Activated CD4-positive, alpha-beta T cell treated with anti-CD3 and anti-CD28 coated beads, Interleukin-2, amount 50 U/mL, for 48 hours (primary cell): ENCODE measurements at places on chromosomes 2 and 18.
A peak's percentile ranks its signal among the peaks of the same experiment; 100 is the strongest.

DNA sequence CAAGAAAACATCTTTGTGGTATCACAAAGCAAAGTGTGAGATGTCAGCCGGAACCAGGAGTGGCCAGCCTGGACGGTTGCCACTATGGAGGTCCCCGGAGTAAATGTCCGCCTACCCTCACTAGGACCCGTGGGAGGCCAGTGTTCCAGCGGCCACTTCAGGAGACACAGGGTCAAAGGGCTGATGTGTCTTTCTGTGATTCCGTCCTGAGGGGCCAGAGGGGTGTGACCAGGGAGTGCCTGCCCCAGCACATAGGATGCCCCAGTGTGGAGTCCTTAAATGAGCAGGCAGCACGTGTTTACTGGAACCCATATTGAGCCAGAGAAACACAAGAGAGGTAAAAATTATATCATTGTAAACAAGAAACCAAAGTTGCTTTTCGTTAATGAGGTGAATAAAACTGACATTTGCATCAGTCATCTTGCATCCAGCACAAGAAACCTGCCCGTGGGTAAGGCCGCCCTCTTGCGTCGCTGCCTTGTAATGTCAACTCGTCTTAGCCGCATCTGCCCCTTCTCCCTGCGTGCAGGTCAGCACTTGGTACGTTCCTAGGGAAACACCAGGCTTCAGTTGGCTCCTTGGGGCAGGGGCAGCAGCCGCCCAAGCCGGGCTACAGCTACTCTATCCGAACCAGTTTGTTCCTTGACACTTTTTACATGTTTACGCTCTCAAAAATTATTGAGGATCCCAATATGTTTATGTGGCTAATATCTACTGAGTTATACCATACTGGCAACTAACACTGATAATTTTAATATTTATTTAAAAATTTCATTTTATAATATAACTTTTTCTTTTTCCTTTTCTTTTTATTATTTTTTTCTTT lies 46.7 kb upstream of the LAPTM4A start:
- peak; percentile 82 for DNase-seq

GRCh38 chr2:38873763-38874162 lies 2.0 kb downstream of the DHX57 start:
- DNase-seq = no peak

GRCh38 chr2:169106563-169107545 lies 37.5 kb downstream of the DHRS9 start:
- DNase-seq = no peak

DNA sequence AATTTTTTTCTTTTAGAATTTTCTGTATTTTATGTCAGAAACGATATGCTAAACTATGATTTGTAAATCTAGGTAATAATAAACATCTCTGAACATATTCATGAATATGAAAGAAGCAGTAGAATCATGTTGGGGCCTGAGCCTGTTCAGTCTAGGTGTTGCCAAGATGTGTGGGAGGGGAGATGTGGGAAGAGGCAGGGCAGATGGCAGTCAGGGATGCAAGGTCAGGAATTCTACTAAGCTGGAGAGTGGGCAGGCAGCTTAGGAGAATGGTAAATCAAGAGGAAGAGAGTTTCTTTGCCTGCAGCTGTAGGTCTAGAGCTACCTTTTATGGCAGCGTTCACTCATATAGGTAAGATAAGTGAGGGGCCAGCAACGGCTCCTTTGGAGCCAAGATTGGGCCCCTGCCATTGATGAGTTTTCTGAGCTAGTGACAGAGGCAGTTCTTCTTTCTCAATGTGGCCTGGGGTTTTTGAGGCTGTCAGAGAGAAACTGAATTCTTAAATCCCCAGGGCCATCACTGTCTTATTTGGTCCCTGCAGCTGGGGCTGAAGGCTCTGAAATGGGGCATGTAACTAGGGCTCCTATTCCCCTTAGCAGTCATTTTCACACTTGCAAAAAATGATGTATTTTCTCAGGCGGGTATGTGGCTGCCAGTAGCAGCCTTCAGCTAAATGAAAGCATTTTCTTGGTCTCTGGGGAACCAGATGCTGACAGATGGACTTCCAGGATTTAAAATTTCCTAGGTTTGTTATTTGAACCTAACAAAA lies 232.8 kb downstream of the PIK3C3 start:
- no peak for DNase-seq

- DNase-seq = no peak
Observed at GRCh38 chr2:218717262-218717661, 6.6 kb downstream of the TTLL4 start.

- DNase-seq = no peak
Observed at GRCh38 chr2:219422952-219423534, 4.9 kb downstream of the DES start.

- DNase-seq = no peak
Observed at GRCh38 chr18:50729986-50730385, 89.8 kb downstream of the MRO start.

- no peak for DNase-seq
Observed at GRCh38 chr18:75739682-75740081, 312.2 kb upstream of the SMIM21 start.

- no peak for DNase-seq
Observed at GRCh38 chr2:161223139-161223732, 63.0 kb downstream of the TANK start.

GRCh38 chr2:219215871-219216534 lies 2.8 kb downstream of the ABCB6 start:
- no peak for DNase-seq

DNA sequence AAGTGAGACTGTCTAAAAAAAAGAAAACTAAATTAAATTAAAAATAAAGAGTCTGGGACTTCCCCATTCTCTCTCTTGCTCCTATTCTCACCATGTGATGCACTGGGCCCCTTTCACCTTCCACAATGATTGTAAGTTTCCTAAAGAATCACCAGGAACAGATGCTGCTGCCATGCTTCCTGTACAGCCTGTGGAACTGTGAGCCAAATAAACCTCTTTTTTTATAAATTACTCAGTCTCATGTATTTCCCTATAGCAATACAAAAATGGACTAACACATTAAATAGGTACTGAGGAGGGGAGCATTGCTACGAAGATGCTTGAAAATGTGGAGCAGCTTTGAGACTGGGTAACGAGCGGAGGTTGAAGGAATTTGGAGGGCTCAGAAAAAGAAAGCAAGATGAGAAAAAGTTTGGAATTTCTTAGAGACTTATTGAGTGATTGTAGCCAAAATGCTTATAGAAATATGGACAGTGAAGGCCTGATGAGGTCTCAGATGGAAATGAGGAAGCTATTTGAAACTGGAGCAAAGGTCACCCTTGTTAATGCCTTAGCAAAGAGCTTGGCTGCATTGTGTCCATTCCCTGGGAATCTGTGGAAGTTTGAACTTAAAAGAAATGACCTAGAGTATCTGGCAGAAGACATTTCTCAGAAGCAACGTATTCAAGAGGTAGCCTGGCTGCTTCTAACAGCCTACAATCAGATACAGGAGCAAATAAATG lies 128.7 kb downstream of the EIPR1 start:
- no peak for DNase-seq

- DNase-seq = no peak
Observed at GRCh38 chr2:69184224-69184623, 171.2 kb downstream of the ANTXR1 start.

GRCh38 chr18:34838669-34839068 lies 128.6 kb downstream of the DTNA start:
- no peak for DNase-seq

DNA sequence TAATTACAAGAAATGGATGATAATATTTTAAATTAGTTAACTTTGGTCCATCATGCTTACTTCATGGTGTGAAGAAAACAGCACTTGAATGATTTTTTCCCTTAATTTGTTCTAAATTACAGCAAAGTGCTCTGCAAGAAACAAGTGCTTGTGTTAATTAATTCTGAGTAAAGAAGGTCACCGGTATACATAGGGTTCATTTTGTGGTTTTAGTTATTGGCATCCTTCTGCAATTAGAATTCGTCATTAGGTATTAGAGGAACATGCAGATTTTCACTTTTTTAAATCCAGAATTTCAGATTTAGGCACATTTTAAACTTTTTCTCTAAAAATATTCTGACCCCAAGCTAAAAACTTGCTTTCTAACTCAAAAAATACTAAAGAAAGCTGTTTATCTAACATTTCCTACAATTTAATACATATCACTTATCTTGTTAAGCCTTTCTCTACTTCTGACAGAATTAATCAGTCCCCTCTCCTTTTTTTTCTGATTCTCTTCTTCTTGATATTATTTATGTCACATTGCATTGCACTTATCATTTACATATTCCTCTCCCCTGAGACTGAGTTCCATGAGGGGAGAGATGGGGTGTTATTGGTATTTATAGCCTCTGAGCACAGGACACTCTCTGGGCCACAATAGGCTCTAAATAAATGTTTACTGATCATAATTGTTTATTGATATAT lies 129.2 kb downstream of the PLA2R1 start:
- DNase-seq = no peak

- no peak for DNase-seq
Observed at GRCh38 chr18:79687806-79688205, 8.2 kb downstream of the CTDP1 start.

- DNase-seq = no peak
Observed at GRCh38 chr2:219713110-219713509, 85.7 kb downstream of the SLC4A3 start.

DNA sequence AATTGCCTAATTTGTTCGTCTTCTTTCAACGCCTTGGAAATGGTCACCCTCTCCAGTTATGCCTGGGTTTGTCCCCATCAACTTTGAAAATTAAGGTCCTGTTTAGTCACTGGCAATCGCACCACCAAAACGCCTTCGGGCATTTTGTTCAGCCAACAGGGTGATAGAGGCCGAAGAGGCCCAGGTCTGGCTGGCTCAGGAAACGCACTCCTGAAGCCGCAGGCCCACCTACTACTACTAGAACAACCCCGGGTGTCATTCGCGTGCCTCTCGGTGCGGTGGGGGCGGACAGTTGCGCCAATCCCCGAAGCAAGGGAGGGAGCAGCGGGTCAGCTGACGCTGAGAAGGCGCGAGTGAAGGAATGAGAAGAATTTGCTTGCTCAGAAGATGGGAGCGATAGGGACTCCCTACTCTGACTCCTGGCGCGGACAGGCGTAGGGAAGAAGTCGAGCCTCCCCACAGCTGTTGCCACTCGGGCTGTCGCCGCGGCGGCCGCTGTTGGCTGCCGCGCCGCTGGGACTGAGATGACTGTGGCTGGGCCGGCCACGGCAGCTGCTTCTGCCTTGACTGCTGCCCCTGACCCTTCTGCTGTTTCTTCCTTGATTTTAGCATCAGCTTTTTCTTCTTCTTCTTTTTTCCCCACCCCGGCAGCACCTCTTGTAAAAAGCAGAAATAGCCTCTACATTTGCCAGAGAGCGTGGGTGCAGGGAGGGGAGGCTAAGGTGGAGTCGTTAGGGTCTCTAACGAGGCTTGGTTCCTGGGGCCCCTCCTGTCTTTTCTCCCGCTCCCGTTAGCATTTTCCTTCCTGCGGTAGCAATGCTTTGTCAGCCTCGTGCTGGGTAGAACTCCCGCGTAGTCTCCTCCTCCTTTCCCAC lies 387.6 kb downstream of the FIGN start:
- DNase-seq = no peak

- no peak for DNase-seq
Observed at GRCh38 chr2:196849895-196850294, 40.7 kb upstream of the C2orf66 start.

DNA sequence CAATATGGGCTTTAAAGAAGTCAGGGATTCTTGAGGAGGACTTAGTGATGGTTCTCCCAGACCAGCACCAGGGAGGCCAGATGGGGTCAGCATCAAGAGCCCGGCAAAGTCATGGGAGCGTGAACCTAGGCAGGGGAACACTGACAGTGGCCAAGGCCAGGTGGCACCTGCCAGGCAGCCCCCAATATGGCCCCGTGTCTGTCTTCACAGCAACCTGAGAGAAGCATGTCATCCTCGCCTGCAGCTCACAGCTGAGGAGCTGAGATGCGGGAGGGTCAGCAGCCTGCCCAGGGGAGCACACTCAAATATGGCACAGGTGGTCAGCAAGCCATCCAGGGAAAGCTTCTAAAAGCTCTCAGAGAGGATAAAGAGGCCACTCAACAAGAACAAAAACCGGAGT lies 105.7 kb upstream of the GPC1 start:
- DNase-seq = no peak

GRCh38 chr2:186976329-186976728 lies 127.4 kb upstream of the ZSWIM2 start:
- DNase-seq = no peak

- no peak for DNase-seq
Observed at GRCh38 chr18:46820863-46821262, 64.0 kb upstream of the ST8SIA5 start.

GRCh38 chr2:153387203-153387602 lies 91.4 kb downstream of the RPRM start:
- DNase-seq = no peak

DNA sequence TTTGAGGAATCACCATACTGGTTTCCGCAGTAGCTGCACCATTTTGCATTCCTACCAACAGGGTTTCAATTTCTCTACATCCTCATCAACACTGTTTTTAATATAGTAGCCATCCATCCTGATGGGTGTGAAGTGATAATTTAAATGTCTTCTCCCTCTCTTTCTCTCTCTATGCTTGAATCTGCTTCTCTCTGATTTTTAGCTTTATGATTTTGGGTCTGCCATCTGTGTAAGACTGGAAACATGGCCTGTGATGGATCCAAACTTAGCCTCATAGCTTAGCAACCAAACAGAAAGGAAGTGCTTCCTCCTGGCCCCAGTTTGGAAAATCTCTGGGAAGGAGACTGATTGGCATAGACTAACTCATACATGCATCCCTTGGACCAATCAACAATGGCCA lies 33.7 kb upstream of the OSBPL6 start:
- no peak for DNase-seq

- no peak for DNase-seq
Observed at GRCh38 chr18:53795610-53796009, 428.9 kb downstream of the MBD2 start.

GRCh38 chr2:196276421-196276820 lies 105.0 kb upstream of the STK17B start:
- DNase-seq = no peak

DNA sequence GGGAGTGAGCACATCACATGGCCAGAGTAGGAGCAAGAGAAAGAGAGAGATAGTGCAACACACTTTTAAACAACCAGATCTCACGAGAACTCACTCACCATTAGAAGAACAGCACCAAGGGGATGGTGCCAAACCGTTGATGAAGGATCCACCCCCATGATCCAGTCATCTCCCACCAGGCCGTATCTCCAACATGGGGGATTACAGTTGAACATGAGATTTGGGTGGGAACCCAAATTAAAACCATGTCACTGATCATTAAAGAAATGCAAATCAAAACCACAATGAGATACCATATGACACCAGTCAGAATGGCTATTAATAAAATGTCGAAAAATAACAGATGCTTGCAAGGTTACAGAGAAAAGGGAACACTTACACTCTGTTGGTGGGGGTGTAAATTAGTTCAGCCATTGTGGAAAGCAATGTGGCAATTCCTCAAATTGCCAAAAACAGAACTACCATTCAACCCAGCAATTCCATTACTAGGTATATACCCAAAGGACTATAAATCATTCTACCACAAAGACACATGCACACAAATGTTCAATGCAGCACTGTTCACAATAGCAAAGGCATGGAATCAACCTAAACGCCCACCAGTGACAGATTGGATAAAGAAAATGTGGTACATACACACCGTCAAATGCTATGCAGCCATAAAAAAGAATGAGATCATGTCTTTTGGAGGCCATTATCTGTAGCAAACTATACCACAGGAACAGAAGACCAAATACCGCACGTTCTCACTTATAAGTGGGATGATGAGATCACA lies 137.1 kb downstream of the COL6A3 start:
- no peak for DNase-seq
